AG04449 (cell line): ENCODE measurements at places on chromosomes 2 and 18.

DNA sequence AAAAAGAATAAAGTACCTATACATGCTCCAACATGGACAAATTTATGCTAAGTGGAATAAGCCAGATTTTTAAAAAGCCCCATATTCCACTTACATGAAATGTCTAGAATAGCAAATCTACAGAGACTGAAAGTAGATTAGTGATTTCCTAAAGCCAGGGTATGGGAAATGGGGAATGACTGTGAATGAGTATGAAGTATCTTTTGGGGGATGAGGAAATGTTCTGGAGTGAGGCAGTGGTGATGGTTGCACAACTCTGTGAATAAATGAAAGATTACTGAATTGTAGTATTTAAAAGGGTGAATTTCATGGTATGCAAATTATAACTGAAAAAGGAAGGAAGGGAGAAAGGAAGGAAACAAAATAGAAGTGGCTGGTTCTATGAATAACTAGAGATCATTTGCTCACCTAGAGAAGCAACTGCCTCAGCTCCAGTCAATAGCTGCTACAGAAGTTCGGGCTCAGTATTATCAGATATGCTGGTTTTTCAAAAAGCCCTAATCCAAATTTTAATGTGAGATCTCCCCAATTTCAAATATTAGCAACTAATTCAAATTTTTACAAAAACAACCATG lies 39.3 kb downstream of the MAP3K2 start:
- DNase-seq: no peak

GRCh38 chr2:144774809-144775208 lies 254.9 kb upstream of the ZEB2 start:
- DNase-seq: no peak

GRCh38 chr18:73119574-73119973 lies 251.8 kb upstream of the NETO1 start:
- DNase-seq: no peak

DNA sequence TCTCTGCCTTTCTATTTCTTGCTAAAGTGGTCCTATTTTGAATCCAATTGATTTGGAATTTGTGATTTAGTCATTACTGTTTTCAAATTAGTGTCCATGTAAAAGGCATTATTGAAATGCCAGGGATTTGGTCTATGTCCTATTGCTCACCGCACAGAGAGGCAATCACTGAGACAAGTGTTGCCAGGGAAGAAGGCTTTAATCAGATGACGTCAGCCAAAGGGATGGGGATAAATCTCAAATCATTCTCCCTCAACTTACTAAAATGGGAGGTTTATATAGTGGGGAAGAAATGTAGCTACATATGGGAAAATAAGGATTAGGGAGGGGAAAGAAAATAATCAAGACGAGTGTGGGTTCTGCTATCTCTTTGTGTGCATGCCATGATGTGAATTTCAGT lies 9.6 kb downstream of the SERPINB12 start:
- DNase-seq: no peak

GRCh38 chr2:1451422-1451821 lies 38.2 kb downstream of the TPO start:
- DNase-seq: no peak

DNA sequence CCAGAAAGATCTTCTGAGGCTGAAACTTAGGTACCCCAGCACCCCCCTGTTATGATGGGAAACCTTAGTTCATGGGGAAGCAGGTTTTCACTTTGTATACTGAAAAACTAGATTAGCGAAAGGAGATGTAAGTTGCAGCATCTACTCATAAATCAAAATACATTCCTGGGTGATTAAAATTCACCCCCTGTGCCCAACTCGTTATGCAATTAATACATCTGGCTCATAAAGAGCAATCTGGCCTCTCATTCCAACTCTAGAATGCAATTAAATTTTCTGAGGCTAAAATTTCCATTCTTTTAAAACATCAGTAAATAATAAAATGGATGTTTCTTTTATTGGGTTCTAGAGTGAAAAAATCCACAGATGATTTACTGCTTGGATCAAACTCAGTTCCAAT lies 110.9 kb upstream of the BZW1 start:
- DNase-seq: no peak
